T follicular helper cell (primary cell): ENCODE measurements at places on chromosomes 7 and 10.

- DNase-seq: no peak
These were observed 82.0 kb downstream of the DOCK4 start for GRCh38 chr7:112124061-112124766.

- no peak for DNase-seq
These were observed 393.8 kb upstream of the PRKCQ start for GRCh38 chr10:6973899-6974298.

DNA sequence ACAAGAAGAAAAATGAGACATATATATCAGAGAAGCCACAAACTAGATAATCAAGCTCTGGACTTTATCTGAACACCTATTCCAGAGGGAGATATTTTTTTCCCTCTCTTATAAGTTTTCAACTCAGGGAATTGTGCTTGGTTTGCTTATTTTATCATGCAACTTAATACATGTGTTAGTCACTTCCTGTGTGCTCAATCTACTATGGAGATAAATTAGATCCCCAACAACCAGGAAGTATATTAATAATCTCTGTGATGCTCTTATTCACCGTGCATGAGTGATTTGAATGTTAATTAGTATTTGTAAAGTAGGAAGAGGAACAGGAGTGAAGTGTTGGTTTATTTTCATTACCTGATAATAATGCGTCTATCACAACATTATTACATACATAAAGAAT is 38.8 kb upstream of the ZNF365 start:
- DNase-seq: no peak

DNA sequence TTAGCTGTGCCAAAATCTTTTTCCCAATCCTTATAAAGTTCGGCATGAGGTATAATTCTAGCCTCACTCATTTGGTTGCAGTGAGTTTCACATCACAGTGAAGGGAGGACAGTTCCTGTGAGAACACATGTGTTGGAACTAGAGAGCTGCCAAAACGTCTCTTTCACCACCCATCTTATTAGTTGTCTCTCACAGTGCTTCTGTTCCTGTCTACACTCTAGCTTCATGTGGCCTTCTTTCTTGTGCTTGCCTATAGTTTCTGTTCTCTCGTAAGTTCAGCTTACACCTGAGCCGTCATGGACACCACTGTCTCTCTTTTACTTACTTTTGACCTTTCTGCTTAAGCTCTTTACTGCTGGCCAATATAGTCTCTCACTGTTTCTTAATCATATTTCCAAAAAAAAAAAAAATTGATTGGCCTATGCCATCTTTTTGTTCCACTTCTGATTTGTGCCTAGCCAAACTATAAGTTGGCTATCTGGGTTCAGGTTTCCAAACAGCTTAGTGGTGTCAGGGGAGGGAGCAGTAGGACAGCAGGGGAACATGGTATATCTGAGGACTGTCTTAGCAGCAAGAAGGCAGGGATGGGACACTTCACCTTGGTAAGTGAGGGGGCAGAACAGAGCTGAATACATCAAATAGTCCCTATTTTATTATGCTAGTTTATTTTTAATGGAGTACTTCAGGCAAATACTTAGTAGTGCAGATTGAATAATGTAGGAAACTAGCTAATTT is 38.0 kb downstream of the ZNRF2 start:
- DNase-seq: no peak

GRCh38 chr10:15780353-15781135 is 60.8 kb upstream of the ITGA8 start:
- DNase-seq: no peak

DNA sequence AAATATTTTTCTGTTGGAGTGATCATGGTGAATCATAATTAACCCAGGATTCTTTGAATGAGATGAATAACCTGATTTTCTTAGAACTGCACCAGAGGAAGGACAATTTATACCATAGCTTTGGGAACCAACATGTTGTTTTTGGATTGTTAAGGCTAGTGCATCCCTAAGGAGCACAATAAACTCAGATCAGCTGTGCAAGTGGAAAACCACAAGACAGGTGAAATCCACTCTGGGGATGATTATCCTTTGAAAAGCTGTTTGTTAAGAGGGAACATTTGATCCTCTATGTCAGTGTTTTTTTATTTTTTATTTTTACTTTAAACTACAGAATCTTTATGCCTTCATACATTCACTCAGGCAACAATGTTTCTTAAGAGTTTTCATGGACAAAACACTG is 232.1 kb upstream of the PCLO start:
- DNase-seq: no peak
